ENCODE measurements at places on chromosomes 3 and 15.

DNA sequence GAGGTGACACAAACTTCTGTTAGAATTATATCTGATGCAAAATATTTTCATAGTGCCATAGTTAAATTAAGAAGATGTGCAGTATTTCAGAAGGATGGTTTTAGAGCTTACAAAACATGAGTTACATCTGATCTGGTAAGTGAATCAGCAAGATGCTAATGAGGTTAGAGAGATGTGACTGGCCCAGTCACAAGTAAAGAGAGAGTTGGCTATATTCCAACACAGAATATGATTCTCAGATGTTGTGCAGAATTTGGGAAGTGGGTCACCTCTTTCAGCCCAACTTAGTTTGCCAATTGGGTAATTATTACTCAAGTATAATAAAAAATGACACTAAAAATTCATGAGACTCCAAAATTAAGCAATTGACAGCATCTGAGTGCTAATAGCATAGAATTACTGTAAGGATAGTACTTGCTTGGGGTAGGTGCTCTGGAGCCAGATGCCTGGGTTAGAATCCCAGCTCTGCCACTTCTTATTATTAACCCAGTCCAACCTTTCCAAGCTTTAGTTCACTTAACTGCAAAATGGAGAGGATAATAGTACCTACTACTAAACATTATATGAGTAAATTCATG, 30.8 kb downstream of the P2RY1 start:
- DNase-seq = no peak

DNA sequence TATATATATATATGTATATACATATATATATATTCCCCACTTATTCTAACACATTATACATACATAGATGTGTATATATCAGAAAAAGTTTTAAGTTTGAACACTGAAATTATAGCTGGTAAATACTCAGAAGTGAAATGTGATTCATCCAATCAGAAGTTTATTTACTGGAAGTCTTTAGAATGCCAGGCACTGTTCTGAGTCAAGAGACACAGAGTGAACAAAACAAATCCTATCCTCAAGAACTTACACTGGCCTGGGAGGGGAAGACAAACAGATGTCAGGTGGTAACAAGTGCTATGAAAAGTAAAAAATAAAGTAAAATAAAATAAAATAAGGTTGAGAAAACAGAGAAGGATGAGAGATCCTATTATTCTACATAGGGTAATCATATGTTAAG, 13.4 kb downstream of the DHX36 start:
- DNase-seq = peak; percentile 29

DNA sequence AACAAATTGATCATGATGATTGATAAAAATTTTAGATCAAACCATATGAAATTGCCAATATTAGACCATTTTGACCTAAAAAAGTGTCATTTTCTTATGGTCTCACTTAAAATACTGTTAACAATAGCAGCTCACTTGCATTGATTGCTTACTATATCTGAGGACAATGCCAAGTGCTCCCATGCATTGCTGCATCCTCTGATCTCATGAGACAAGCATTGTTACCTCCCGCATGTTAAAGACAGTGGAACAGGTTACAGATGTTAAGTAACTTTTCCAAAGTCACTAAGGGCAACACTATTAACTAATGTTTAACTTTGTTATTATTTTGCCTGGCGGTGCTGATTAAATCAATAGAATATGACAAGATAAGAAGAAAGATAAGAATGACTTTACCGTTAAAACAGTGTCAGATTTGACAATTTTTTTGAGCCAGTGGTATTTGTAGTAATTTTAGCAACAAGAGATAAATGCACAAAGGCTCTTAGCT, 69.3 kb downstream of the PPM1L start:
- DNase-seq = no peak

- DNase-seq = peak; percentile 48
Observed at GRCh38 chr15:40279437-40280141, 3.3 kb downstream of the ANKRD63 start.

- no peak for DNase-seq
Observed at GRCh38 chr15:57171426-57171825, 204.9 kb upstream of the CGNL1 start.

DNA sequence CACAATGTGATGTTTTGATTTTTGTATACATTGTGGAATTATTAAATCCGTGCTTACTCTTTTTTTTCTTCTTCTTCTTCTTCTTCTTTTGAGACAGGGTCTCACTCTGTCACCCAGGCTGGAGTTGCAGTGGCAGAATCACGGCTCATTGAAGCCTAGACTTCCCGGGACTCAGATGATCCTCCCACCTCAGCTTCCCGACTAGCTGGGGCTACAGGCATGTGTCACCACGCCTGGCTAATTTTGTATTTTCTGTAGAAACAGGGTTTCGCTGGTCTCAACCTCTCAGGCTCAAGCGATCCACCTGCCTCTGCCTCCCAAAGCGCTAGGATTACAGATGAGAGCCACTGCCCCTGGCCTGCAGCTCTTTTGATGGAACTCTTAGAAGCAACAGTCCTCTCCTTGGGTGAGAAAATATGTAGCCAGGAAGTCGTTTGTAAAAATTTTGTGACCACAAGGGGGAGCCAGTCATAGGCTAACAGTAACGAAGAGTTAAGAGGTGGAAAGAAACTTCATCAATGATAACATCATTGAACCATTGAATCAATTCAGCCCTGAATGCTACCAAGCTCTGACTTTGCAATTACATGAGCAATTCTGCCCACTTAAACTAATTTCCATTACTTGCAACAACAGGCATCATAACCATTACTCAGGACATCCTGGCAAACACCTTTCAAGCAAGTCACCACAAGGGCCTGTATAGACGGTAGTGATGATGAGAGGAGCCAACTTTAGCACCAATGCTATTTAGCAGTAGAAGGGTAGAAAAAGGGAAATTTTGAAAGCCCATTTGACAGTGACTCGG, 16.7 kb upstream of the CMTM7 start:
- peak; percentile 61 for DNase-seq

DNA sequence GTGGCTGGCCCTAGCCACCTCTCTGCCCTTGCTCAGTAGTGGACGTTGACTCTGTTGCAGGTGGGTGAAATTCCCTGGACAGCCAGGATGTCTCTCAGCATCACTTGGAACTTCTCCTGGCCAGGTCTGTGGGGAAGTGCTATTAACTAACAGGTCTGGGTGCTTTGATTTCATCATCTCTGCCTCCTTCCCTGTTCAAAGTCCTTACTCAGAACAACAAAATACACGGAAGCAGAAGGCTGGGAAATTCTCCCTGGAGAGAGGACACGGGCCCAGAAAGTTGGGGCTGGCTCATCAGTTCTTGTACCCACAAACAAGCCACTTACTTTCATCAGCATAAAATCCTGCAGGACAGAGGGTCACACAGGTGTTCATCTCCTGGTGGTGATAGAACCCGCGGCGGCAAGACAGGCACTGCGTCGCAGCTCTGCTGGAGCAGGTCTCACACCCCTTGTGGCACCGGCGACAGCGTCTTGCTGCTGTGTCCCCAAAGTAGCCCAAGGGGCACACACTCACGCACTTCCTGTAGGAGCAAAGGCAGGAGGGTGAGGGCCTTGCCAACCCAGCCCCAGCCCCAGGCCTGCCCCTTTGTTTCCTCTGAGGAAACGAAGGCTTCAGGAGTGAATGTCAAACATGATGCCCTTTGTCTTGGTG, 29.6 kb upstream of the SNRPA1 start:
- DNase-seq = no peak

GRCh38 chr15:71509139-71509538, 301.2 kb upstream of the NR2E3 start:
- no peak for DNase-seq

DNA sequence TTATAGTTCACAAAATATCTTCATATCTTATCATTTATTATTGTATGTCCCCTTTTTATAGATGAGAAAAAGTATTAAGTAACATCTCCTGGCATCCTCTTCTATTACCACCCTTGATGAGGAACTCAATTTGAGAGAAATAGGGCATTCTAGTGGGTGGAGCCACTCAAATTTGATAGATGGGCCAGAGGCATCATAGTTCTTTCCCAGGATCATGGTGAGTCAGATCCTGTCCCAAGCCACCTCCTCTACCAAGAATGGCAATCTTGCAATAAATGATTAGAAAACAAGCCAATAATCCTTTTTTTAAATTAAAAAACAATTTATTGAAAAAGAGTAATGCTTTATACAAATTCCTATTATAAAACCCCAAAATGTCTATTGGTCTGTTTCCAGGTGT, 16.8 kb downstream of the CLDN1 start:
- DNase-seq = peak; percentile 28

GRCh38 chr15:50234764-50235163, 30.8 kb downstream of the HDC start:
- DNase-seq = no peak

GRCh38 chr3:34387826-34388564, 589.6 kb downstream of the PDCD6IP start:
- no peak for DNase-seq

GRCh38 chr3:139226731-139227130, 117.1 kb upstream of the MRPS22 start:
- DNase-seq = peak; percentile 56

- no peak for DNase-seq
Observed at GRCh38 chr3:145817870-145818483, 343.0 kb downstream of the PLOD2 start.

DNA sequence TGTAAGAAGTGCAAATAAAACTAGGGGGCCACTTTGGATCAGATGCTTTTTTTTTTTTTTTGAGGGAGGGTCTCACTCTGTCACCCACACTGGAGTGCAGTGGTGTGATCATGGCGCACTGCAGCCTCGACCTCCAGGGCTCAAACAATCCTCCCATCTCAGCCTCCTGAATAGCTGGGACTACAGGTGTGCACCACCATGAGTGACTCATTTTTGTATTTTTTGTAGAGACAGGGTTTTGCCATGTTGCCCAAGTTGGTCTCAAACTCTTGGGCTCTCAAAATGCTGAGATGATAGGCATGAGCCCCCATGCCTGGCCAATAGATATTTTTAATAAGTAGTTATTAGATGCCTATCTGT, 20.8 kb downstream of the CCR1 start:
- no peak for DNase-seq

DNA sequence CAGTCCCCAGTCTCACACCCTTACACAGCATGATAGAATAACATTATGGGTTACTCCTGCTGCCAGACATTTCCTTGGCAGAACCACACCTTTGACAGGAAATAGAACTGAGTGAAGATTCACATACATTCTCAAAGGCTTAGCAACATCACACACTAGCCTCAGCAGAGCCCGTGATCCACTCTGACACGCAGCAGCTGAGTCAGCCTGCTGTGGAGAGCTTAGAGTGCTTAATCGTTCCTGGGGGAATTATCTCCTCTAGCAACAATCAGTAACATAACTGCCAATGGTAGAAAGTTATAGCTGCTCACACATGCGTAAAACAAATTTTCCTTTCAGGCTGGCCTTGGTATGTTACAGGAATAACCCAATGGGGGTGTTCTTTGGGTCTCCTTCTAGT, 382.1 kb downstream of the GAP43 start:
- DNase-seq = peak; percentile 89

DNA sequence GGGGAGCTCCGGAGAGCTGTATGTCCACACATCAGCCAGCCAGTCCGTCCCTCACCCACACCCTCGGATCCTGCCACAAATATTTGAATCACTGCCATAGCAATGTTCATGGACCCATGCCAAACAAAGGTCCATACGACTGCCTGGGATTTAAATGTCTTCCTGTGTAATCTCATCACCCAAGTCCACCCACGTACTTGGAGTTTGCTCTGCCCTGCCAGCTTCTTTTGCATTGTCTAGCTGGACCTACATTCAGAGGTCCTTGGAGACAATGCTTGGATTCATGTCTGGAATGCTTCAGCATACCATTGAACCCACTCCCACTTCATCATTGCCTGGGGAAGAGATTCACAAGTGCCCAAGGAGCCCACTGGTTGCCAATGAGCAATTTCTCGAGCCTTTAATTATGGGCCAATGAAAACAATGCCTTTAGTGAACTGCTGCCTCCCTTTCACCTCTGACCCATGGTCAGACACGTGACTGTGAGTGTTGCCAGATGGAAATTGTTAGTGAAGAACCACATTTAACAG, 90.4 kb upstream of the PHLDB2 start:
- peak; percentile 100 for DNase-seq

- no peak for DNase-seq
Observed at GRCh38 chr3:157418104-157418503, 18.5 kb upstream of the PTX3 start.

DNA sequence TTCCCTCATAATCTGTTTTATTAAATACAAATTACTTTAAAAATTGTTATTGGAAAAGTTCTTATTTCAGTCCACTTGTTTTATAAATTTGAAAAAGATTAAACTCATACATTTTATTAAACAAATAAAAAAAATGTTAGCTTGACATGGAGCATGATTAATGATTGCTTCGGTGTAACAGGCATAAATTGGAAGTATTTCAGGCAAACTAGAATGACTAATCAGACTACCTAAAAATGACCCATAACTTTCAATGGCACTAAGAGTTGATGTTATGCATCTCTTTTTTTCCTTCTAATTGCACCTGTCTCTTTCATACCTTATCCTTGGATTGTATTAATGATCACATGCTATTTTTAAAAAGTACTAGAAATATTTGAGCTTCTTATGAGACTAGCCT, 343.3 kb downstream of the ZNF385D start:
- no peak for DNase-seq

DNA sequence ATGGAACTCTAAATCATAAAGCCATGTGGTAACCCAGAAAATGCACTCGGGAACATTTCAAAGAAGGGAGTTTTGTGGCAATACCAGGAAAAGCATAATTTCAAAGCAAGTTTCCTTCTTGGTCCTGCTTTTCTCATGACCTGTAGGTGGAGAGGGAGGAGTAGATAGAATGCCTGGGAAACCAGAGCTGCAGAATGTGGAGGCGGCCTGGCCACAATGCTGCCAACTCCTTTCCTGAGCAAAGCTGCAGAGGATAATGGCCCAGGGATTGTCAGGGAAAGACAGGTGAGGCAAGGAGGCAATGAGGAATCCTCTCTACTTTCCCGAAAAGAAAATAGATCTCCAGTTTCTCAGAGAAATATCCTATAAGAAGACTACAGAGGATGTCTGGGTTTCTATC, 330.3 kb downstream of the FGF12 start:
- no peak for DNase-seq

DNA sequence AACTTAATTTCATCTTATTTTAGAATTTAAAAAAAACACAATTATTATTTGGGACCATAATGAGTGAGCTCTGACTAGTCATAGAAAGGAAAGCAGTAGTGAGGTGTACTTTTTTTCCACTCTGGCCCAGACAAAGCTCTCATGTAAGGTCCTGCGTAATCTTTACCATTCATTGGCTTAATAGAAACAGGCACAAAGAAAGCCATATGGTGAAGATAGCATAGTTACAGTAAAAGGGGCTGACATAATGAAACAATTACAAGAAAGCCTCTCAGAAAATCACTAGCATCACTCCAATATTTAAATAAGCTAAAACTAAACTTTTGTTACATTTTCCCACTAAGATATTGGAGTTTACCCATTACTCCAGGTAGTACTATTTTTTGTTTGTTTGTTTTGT, 384.6 kb upstream of the ALCAM start:
- DNase-seq = no peak

- no peak for DNase-seq
Observed at GRCh38 chr3:101849714-101850245, 466 bp downstream of the NFKBIZ start.

GRCh38 chr3:108966773-108967172, 13.1 kb upstream of the GUCA1C start:
- no peak for DNase-seq

- DNase-seq = no peak
Observed at GRCh38 chr3:174168538-174169254, 690.4 kb upstream of the NAALADL2 start.
